ENCODE measurements at places on chromosomes 5 and 9.

DNA sequence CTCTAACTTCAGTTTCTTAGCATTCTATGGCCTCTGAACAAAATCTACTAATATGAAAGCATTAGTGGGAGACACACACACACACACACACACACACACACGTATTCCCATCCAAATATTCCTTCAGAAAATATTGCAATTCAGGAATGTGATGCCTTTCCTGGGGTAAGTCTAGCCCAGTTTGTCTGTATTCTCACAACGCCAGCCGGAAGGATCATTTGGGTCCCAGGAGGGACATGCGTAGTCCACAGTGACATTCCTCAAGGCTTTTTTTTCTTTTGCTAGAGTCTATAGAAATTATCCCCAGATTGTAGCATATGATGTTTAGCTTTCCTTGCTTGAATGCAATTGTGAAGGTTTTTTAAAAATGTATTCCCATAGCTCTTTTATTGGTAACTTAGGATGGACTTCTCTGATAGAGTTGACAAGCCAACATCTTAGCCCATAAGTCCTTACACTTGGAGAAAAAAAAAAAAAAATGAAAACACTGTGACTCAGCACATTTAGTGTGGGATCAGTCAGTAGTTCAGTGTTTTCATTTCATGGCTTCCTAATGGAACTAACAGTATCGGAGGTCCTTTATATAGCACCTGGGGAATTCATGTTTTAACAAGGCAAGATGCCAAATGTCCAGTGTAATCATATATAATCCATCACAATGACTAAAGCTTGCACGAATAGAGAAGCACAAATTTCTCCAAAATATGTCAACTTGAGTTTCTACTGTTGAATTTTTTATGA, 316.5 kb downstream of the DIRAS2 start:
- no peak for DNase-seq

GRCh38 chr9:37937366-37937765, 33.4 kb upstream of the SLC25A51 start:
- no peak for DNase-seq

DNA sequence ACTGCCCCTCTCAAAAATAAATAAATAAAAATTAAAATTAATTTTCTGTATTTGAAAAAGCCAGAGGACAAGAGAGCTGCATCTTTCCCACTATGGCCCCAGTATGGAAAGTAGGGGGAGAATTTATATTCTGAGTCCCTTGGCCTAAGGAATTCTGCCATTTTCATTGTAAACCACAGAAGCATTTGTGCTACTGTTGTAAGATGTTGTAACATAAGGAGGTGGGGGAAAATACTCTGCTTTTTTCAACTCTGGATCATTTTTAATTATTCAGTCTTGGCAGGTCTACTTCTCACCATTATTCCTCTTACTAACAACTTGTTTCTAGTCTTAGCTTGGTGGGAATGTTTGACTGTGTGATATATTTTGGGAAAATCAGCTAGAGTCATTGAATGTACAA, 52.3 kb upstream of the APC start:
- no peak for DNase-seq

- no peak for DNase-seq
Observed at GRCh38 chr5:149930749-149931574, 13.6 kb downstream of the PDE6A start.

DNA sequence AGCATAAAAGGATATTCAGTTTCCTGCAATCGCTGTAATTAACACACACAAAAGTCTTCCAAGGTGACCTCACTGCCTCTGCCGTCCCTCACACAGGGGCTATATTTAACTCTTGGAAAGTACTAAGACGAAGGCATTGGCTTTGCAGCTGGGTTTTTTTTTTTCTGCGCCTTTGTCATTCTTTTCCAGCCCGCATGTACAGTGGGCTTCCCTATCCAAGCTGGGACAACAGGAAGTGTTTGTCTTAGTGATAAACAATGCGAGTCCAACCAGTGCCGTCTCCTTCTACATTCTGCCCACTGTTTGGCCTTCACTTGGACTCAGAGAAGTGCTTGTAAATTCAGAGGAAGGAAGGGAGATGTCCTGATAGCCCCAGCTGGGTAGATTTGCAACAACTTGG, 17.6 kb downstream of the AFAP1L1 start:
- no peak for DNase-seq

- DNase-seq = no peak
Observed at GRCh38 chr5:166123717-166124116, 2167.7 kb upstream of the WWC1 start.

GRCh38 chr5:169701910-169702451, 64.9 kb downstream of the DOCK2 start:
- no peak for DNase-seq

DNA sequence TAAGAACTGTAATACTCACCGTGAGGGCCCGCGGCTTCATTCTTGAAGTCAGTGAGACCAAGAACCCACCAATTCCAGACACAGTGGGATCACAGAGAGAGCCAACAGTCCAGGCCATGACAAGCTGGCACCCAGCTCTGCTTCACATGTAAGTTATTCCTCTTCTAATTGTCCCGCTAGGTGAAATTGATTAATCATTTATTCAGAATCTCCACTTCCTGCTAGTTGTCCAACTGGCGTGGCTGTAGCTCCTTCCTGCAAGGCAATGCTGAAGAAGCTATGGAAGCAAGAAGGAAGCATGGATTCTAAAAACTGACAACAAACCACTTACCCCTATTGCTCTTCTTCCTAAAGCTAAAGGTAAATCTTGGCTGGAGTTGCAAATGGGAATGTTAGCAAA, 30.0 kb upstream of the GLRX start:
- DNase-seq = no peak

DNA sequence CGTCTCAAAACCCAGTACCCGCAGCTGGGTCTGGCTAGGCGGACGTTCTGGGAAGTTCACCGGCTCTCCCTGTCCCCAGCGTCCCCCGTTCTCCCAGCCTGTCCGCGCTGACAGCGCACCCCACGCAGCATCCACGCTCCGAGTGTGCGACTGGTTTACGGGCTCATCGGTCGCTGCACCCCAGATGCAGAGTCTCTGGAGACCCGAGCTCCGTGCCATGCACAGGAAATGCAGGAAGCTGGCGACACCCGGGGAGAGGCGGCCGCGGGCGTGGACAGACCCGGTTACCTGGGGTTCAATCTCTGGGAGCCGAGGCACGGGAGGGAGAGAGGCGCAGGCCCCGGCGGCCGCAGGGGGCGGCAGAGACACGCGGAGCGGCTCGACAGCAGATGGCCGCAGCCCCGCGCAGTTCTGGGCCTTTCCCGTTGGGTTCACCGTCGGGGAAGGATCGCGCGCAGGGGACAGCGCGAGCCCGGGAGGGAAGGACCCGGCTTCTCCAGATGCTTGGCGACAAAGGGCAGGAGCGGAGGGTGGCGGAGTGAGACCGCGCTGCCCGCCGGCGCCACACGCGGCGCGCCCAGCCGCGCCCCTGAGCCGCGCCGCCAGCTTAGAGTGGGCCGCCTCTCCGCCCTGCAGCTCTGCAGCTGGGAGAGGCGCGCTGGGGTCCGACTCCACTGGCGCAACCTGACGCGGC, 558 bp downstream of the SHROOM1 start:
- DNase-seq = no peak

GRCh38 chr5:130234816-130235215, 330.6 kb downstream of the CHSY3 start:
- no peak for DNase-seq

GRCh38 chr9:91282292-91282691, 79.4 kb downstream of the AUH start:
- no peak for DNase-seq

DNA sequence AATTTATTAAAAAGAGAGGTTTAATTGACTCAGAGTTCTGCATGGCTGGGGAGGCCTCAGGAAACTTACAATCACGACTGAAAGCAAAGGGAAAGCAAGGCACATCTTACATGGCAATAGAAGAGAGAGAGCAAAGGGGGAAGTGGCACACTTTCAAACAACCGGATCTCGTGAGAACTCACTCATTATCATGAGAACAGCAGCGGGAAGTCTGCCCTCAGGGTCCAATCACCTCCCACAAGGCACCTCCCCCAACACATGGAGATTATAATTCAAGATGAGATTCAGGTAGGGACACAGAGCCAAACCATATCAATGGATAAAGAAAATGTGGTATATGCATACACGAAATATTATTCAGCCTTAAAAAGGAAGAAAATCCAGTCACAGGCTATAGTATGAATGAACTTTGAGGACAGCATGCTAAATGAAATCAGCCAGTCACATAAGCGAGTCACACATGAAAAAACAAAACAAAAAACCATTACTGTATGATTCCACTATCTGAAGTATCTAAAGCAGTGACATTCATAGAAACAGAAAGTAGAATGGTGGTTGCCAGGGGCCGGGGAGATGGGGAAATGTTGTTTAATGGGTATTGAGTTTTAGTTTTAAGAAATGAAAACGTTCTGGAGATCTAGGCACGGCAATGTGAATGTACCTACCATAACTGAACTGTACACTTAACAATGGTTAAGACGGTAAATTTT, 83.4 kb upstream of the PCA3 start:
- no peak for DNase-seq

GRCh38 chr9:101738566-101739183, at the start of gene GRIN3A:
GRIN3A (minus strand) TSS chr9:101738647; CDS start chr9:101737979, 668 bp downstream.
- DNase-seq = no peak
